NCI-H510A (cell line): ENCODE measurements at places on chromosomes 3 and 15.

GRCh38 chr3:11717301-11717700 lies 73.6 kb upstream of the VGLL4 start:
- no peak for DNase-seq

GRCh38 chr15:35130245-35130644 lies 45.1 kb upstream of the NANOGP8 start:
- DNase-seq = no peak

DNA sequence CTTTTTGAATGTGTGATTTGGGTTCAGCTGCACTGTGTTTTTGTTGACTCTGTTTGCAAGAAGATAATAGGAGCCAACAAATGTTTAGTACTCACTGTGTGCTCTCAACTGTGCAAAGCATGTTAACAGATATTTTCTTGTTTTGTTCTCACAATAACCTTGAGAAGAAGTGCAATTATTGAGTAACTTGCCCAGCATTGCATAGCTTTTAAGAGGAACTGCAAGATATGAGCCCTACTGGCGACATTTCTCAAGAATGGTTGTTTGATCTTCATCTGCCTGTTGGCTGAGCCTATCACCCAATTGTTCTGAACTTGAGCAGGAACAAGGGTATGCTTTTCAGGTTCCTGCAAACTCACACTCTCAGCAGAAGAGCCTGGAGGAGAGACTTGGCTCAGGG lies 43.4 kb upstream of the AGBL1 start:
- DNase-seq = no peak

GRCh38 chr3:98460220-98460619 lies 2.8 kb upstream of the OR5K1 start:
- no peak for DNase-seq

DNA sequence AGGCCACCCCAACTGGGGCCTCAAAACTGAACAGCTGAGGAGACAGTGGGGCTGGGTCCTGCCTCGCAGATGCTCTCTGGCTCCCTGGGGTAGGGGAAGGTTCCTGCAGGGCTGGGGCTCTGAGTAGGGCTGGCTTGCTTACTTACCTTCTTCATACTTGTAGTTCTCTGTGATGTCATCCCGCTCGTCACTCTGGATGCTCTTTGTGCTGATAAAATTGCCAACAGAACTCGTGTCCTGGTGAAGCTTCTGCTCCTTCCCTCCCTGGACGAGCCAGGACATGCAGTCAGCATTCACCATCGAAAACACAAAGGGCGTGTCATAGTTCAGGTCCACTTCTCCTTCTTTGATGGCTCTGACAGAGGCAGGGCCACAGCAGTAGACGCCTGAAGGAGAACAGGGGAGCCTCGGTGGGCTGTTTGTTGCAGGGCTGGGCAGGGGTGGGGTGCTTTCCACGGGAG lies 17.9 kb upstream of the EPB42 start:
- no peak for DNase-seq

- no peak for DNase-seq
Measured at GRCh38 chr3:48852151-48852550, 4.5 kb upstream of the PRKAR2A start.

- no peak for DNase-seq
Measured at GRCh38 chr15:26838742-26839460, 28.0 kb upstream of the GABRA5 start.

DNA sequence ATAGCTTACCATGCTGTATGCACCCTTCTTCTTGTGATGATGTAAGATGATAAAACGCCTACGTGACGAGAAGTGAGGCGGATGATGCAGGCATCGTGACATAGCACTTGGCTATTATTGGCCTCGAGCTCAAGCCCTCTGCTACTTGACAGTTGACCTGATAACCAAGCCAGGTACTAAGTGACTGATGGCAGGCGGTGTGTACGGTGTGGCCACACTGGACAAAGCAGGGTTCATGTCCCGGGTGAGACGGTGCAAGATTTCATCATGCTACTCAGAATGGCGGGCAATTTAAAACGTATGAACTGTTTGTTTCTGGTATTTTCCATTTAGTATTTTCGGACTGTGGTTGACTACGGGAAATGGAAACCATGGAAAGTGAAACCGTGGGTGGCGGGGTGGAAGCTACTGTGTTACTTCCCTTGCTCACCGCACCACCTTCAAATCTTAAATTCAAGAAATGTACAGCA lies 57.7 kb downstream of the SLC12A8 start:
- no peak for DNase-seq

GRCh38 chr3:176581589-176581988 lies 615.7 kb downstream of the TBL1XR1 start:
- no peak for DNase-seq

DNA sequence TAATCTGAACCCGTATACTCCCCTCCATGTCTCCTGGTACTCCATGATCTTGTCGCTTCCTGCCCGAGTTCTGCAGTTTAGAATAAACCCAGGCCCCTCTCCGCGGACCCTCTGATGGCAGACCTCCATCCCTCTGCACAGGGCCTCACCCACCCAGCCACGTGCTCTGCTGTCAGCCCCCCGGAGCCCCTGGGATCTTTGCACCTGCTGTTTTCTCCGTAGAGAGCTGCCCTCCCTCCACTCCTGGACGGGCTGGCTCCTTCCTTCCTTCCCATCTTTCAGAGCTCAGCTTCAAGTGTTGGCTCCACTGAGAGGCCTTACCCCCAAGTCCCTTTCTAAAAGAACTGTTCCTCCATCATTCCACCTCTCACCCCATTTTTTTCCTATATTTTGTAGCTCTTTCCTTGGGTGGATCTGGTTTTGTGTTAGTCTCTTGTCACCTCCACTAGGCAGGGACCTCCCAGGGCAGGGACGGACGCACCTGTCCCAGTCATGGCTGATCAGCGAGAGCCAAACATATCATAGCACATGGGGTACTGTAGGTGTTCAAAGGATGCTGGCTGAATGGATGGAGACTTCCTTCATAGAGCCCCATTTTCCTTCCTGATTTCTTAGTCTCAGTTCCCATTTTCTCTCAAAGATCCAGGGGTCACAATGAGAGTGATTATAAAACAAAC lies 106.6 kb downstream of the VGLL4 start:
- DNase-seq = no peak

DNA sequence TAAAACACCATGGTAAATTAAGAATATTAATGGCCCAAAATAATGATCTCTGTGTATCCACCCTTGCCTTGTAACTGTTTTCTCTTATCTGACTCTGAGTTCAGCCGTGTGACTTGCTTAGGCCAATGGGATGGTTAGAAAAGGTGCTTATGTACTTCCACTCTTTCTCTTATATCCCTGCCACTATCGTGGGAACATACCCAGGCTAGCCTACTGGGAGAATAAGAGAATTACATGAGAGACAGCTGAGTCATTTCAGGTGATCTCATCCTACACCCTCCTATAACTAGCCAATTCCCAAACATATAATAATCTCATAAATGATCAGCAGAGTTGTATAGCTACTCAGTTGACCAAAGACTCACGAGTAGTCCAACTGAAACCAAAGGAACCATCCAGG lies 98.3 kb upstream of the ABI3BP start:
- DNase-seq = no peak

GRCh38 chr15:99618941-99619411 lies 53.2 kb downstream of the MEF2A start:
- DNase-seq = no peak

- no peak for DNase-seq
Measured at GRCh38 chr3:98731720-98732285, 31.3 kb upstream of the ST3GAL6 start.

- DNase-seq = no peak
Measured at GRCh38 chr3:4664412-4664811, 171.3 kb downstream of the ITPR1 start.

GRCh38 chr3:101720851-101721840 lies 3.3 kb upstream of the CEP97 start:
- no peak for DNase-seq

GRCh38 chr3:116048991-116049390 lies 396.3 kb downstream of the LSAMP start:
- DNase-seq = no peak

DNA sequence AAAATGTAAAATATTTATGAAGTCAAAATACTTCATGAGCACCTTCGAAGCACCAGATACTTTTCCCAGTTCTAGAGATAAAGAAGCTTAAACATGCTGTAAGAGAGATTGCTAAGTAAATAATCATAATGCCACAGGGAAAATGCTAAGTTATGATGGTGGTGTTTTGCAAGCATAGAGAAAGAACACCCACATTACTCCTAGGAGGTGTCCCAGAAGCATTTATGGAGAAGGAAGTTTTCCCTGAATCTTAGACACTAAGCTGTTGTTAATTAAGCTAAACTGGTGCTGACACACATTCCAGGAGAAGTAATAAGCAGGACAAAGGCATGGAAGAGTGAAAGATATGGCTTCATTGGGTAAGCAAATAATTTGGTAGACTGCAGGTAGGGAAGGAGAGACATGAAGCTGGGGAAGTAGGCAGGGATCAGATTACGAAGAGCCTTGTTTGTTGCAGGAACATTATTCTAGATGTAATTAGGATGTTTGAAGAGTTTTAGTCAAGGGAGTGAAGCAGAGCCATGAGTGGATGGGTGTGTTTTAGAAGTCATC lies 40.4 kb upstream of the CHMP2B start:
- DNase-seq = no peak

GRCh38 chr3:4332991-4333390 lies 29.8 kb downstream of the SETMAR start:
- no peak for DNase-seq

GRCh38 chr3:50255251-50255615 lies 13.7 kb upstream of the SEMA3B start:
- DNase-seq = no peak

DNA sequence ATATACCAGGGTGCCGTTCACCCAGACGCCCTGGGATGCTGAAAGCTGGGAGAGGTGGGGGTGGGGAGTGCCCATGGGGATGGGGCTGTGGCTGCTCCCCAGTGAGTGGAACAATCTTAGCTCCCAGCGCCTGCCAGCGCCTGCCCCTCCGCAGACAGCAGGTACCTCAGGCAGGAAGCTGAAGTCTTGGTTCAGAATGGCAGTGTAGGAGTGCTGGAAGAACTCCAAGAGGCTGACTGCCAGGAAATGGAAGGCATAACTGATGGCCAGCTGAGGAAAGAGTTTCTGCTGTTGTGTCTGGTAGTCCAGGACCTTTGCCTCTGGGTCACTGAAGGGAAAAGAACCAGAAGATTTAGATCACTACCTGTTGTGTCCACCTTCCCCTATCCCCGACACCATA lies 8.4 kb downstream of the ACOX2 start:
- DNase-seq = no peak

- no peak for DNase-seq
Measured at GRCh38 chr3:156189927-156190326, 69.5 kb downstream of the KCNAB1 start.
